ENCODE measurements at places on chromosomes 4 and X.

DNA sequence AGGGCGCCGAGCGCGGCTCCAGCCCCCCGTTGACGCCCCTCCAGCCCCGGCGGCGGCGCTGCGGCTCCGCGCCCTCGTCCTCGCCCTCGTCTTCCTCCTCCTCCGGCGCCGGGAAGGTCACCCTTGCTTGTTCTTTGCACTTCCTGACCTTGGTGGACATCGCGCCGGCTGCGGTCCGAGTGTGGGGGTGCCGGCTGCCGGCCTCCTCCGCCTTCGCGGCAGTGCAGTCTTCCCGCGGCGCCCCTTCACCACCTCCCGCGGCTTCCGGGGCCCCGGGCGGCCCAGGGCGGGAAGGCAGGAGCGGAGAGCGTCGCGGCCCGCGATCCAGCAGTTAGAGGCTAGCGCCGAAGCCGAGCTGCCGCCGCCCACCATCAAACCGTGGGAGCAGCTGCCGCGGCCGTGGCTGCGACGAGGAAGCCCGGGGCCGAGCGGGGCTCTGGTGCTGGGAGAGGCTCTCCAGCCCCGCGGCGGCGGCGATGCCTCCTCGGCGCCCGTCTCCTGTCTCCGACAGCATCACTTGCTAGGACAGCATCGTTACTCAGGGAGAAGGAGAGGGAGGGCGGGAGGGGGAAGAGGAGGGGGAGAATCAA is at the start of gene TRPC3:
Gene TRPC3 (minus strand): TSS at position 540 of the 590 bp plus-strand sequence. CDS start 380 bp downstream, at position 160.
- DNase-seq: no peak

GRCh38 chr4:36214735-36215485 is 29.4 kb downstream of the ARAP2 start:
- DNase-seq: no peak

DNA sequence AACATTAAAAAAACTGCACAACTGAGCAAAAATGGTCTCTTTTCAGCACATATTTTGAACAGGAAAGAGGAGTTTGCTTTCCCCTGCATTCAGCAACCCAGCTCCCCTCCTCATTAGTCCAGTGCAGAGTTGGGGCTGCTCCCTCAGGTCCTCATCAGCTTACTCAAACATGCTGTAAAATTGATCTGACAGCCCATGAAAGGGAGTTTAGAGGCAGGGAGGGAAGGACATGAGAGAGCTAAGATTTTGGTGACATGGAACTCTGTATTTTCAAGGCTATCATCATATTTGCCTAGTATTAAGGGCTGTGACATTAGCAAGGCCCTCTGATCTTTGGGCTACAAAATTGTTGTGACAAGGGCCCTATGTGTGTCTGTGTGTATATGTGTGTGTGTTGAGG is 205.6 kb upstream of the TAPT1 start:
- no peak for DNase-seq

DNA sequence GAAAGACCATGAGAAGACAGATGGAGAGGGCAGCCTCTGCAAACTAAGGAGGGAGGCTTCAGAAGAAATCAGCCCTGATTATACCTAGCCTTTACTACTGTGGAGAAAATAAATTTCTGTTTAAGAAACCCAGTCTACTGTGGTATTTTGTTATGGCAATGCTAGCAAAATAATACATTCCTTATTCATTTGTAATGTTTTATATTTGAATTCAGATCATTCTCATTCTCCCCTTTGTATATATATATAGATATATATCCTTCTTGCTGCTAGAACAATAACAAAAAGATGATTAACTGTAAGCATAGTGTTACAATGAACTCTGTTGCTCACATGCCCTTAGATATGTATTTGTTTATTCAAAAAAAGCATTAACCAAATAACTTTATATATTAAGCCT is 22.5 kb downstream of the DMD start:
- DNase-seq: no peak

DNA sequence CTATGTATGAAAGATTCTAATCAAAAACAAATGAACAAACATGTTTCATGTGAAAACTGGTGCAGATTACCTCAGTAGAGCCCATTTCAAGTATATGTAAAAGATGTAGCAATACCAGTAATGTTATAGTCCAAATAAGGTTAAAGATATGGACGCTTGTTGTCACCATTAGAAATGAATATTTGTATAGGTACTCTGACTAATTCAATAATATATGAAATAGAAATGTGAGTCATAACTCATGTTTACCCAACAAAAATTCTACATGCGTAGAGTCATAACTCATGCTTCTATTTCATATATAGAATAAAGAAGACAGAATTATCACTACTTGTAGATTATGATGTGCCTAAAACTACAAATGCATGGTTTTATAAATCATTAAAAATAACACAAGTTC is 739.1 kb upstream of the DIAPH2 start:
- no peak for DNase-seq

- DNase-seq: no peak
Measured at GRCh38 chrX:126065901-126066660, 100.0 kb downstream of the DCAF12L2 start.

DNA sequence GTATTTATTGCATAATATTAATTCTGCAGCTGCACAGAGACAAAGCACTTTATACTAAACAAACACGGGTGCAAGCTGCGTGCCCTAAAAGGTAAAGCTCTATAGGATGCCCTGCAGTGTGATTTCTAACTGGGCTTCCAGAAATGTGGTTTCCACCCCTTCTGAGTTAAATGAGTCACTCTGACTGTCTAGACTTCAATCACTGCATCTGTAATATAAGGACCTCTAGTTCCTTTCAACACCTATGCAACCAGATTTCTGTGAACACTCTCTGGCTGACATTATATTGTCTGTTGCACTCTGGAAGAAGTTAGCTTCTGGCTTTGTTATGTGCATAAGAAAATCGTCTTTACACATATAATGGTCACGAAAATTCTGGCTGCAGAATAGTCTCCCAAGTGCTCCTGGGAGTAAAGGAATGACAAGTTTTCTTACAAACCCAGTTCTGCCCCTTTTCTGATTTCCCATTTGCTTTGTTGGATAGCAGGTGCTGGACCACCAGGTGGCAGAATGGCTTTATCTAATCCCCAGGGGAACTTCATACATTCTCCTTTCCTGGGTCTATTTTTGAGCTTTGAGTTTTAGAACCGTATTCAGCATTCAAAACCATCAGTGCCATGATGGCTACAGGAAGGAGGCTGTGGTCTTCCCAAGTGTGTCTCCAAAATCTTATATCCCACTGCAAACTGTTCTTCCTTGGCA is 842.2 kb downstream of the STIM2 start:
- no peak for DNase-seq

DNA sequence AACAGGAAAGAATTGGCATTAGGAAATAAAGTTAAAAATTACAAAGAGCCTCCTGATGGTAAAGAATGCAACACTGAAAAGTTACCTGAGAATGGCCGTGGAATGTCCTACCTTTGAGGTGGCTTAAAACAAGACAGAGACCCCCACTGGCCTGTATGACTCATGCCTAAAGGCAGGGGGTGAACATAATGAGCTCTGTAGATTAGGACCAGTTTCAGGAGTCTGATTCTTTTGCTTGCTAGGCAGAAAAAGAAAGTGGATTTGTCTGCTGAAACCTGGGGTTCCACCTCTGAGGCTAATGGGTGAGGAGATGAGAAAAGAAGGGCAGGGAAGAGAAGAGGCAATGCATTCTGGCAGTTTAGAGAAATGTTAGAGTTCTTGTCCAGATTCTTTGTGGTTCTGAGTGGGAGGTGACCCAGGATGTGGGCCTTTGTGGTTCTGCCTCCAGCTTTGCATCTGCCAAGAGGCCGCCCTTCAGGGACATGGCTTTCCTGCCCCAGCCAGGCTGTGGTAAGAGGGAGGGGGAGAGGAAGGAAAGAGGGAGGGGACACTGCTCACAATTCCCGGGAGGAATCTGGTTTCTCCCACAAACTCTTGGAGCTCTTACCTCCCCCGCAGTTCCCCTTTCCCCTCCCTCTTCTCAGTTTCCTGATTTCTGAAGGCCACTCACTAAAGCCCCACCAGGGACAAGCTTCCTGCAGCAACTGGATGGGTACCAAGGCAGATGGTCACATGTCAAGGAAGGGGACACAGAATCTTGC is 109.6 kb downstream of the EFNB1 start:
- DNase-seq: no peak

GRCh38 chr4:1243451-1244080 is 5.4 kb downstream of the CTBP1 start:
- DNase-seq: no peak

DNA sequence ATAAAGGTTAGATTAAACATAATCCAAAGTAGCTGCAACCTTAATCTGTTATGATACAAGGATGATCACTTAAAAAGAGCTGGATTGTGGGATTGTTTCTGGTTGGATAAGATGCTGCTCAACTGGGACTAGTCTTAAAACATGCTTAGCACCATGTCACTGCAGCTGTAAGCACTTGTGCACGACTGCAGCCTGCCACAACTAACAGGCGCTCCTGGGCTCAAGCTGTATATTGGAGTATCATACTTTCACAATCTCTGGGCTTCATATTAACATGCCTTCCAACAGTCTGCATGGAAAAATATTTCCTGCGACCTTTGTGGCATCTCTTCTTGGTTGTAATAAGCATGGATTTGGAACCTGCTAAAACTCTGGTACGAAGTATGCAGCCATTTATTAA is 493.0 kb upstream of the PITX2 start:
- no peak for DNase-seq

- DNase-seq: no peak
Measured at GRCh38 chr4:79673898-79674297, 265.9 kb upstream of the GK2 start.

DNA sequence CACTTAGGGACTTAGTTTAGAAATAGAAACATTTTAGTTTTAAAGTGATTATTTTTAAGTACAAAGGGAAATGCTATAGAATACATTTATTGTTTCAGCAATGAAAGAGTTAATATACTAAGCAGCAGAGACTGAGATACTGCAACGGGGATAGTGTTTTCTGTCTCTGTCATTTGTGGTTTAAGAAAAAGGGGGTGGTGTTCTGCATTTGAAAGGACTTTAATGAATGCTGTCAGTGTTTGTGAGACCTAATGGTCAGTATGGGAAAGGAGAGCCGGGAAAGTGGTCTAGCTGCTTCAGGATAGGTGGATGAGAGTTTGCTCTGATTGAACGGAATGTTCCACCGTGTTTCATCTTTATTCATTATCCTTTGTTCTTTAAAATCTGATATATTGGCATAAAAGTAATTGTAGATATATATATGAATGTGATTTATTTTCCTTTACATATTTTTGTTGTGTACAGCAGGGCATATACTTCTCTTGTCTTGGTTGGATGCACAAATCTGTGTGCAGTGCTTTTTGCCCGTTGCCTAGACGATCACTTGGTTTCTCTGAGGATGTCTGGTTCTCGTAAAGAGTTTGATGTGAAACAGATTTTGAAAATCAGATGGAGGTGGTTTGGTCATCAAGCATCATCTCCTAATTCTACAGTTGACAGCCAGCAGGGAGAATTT is at the start of gene KLHL5:
Gene KLHL5 (plus strand): TSS at position 139 of the 676 bp plus-strand sequence. CDS start 421 bp downstream, at position 560.
- DNase-seq: no peak

GRCh38 chr4:101843054-101843453 is 52.5 kb downstream of the BANK1 start:
- no peak for DNase-seq

DNA sequence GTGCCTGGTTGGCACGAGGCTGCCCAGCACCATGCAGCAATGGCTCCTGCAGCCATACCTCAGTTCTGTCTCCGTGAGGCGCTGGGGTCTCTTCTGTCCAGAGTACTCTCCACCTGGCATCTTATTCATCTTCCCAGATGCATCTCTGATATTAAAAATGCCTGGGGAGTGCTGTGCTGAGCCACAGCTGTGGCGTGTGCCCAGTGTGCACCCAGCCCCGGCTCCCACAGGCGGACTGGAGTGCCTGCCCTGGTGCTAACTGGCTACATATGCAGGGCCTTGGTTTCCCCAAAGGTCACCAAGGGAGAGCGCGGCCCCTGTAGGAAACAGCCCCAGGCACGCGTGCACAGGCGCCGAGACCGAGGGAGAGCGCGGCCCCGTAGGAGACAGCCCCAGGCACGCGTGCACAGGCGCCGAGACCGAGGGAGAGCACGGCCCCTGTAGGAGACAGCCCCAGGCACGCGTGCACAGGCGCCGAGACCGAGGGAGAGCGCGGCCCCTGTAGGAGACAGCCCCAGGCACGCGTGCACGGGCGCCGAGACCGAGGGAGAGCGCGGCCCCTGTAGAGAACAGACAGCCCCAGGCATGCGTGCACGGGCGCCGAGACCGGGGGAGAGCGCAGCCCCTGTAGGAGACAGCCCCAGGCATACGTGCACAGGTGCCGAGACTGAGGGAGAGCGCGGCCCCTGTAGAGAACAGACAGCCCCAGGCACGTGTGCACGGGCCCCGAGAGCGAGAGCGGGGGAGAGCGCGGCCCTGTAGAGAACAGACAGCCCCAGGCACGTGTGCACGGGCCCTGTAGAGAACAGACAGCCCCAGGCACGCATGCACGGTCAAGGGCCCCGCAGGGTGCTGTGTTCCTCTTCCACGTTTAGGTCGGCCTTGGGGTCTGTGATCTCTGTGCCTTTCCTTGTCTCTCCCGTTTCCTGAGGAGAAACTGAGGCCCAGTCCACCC is 14.5 kb downstream of the TMEM175 start:
- no peak for DNase-seq

DNA sequence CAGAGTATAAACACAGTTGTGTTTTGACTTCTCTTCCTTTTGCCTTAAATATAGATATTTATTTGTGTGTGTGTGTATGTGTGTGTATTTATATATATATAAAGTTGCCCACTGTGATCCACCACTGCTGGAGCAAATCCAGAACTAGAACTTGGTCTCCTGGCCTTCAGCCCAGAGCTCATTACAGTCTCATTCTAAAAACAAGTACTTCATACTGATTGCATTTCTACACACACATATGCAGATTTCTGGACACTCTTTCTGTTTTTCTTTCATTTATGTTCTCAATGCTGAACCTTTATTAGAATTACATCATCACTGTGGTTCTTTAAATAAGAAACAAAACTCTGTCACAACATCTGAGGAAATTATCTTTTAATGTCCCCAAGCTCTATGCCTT is 381 bp downstream of the TXK start:
- DNase-seq: no peak

GRCh38 chr4:182604953-182605352 is 312.2 kb downstream of the DCTD start:
- no peak for DNase-seq

DNA sequence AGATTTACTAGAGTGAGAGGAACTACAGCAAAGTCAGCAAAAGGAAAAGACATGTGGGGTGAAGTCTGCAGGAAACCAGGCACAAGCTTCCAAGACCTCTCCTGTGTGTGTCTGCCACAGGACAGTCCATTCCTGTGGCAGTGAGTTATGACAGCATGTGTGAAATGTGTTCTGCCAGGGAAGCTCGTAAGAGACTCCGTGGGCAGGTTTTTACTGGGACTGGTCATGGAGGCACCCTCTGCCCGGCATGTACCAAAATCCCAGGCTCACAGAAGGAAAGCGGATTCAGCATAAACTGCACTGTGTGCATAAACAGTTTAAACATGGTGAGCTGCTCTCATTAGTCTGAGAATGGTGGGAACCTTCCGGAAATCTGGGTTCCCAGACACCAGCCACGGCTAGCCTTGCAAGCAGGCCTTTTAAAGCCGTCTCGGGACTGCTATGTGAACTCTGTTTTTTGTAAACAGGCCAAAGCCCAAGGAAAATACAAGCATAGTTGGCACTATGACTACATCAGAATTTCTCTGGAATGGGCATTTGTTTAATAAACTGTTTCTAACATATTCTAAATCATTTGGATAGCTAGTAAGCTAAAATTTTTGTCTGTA is 288.5 kb downstream of the TENM3 start:
- DNase-seq: no peak

Measured in RCC 7860 (cell line).